ENCODE measurements at places on chromosomes 5 and 9.

DNA sequence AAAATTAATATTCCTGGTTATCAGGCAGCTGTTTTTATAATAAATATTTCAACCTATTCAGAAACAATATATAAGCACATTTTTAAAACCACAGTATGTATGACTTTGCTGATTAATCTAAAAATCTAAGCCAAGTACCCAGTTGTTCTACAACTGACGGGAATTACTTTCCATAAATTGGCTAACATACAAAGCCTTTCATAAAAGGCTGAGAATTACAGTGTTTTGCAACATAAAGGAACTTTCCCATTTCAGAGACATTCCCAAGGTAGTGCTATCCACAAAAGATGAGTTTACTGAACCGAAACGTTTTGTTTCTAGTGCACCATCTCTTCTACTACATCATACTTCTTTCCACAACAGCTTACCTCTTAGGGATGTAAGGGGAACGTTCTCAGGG, 7.2 kb downstream of the RNF145 start:
- DNase-seq: no peak

GRCh38 chr9:6715755-6716643, 41.8 kb upstream of the KDM4C start:
- peak; percentile 23 for DNase-seq

DNA sequence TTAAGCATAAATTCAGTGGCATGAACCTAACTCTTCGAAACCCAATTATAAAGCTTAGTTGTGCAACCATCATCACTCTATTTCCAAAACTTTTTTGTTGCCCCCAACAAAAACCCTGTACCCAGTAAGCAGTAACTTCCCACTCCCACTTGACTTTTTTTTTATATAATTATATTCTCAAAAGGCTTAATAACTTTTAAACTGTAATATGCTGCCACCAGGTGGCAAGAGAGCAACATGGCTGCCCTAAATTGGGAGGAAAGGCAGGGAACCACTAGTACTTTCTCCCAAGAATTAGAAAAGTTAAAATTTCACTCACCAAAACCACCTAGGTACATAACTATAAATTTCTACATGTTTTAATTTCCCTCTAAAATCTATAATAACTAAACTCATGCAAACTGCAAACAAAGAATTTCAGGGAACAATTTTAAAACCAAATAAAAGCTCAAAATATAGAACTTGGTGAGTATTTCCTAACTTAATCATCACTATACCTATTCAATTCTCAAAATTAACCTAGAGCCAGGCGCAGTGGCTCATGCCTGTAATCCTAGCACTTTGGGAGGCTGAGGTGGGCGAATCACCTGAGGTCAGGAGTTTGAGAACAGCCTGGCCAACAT, 50.2 kb upstream of the RNF38 start:
- no peak for DNase-seq

- DNase-seq: no peak
Measured at GRCh38 chr5:122076050-122076461, 2.0 kb downstream of the LOX start.

DNA sequence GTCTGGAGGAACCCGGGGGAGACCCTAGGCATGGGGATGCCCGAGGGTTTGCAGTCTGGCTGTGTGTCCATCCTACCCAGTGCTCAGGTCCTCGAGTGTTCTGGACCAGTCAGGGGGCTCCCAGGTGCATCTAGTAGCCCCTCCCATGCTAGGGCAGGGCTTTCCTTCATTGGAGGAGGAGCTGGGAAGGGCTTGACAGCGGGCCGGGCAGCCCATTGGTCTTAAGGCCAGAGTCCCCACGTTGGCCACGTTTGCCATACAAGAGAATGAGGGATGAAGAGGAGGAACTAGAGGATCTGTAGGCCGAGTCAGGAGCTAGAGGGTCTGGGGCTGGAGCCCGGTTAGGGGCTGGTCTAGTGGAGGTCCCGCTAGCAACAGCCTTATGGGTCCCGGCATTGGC, 37.3 kb upstream of the CTSV start:
- no peak for DNase-seq

DNA sequence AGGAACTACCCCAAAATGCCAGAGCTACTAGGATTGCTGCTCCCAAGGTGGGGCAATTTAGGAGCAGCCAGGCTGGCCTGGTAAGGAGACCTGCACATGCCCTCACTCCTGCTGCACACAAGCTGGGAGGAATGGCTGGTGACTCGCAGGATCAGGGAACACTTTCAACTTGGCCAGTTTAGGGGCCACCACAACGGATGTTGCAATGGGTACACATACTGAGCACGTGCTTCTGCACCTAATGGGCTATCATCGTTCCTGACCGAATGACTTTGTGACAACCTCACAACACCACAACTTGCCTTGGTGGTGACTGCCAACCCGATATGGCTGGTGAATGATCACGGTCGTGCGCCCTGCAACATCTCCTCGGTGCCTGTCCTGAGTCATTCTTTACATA, 172.0 kb downstream of the ROR2 start:
- DNase-seq: no peak

GRCh38 chr5:121399879-121400278, 451.8 kb upstream of the FTMT start:
- no peak for DNase-seq

DNA sequence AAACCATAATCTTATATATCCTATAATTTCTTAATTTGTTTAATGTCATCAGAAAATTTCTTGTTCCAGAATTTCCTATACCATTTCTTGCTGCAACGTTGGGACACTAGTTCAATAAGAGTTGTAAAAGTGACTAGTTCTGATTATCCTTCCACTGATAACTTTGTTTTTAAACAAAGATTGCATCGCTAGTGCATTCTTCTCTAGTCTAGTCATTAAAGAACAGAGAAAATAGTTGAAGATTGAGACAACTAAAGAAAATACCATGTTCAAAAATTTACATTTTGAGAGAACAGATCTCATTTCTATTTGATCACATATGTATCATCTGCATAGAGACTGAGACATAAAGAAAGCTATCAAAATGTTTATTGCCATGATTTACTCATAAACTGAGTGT, 1888.2 kb downstream of the EFNA5 start:
- no peak for DNase-seq

DNA sequence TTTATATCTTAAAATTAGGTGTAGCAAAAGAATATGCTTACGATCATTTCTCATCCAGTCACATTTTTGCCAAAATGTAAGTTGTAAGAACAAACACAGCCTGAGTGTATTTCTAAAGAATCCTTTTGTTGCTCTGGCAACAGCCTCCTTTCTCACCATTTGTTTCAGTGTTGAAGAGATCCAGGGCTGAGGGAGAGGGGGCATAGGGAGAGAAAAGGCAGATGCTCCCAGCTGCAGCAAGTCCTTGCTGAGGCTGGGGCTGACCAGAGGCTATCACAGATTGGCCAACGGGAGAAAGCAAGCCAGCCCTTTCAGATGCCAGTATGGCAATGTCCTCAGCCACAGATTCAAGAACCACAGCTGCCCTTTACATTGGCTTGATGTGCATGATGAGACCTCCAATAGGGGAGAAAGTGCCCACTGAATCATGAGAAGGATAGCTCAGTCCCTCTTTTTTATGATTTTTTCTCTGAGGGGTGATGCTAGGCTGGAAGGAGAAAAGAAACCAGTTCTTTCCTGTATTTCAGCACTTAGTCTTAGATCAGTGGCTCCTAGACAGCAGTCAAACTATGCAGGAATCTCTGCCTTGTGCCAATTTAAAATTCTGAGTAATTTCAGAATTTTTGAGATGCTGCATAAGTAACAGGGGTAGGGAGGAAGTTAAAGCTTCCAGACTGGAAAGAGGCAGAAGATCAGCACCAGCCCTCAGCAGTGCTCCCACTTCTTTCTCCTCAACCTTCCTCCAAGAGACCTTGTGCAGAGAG, 142.1 kb downstream of the LHFPL2 start:
- no peak for DNase-seq

- no peak for DNase-seq
Measured at GRCh38 chr5:54845567-54845941, 139.8 kb downstream of the ESM1 start.

GRCh38 chr9:281741-282645, 67.3 kb downstream of the DOCK8 start:
- no peak for DNase-seq

- DNase-seq: no peak
Measured at GRCh38 chr9:96256800-96257199, 45.2 kb downstream of the HSD17B3 start.

DNA sequence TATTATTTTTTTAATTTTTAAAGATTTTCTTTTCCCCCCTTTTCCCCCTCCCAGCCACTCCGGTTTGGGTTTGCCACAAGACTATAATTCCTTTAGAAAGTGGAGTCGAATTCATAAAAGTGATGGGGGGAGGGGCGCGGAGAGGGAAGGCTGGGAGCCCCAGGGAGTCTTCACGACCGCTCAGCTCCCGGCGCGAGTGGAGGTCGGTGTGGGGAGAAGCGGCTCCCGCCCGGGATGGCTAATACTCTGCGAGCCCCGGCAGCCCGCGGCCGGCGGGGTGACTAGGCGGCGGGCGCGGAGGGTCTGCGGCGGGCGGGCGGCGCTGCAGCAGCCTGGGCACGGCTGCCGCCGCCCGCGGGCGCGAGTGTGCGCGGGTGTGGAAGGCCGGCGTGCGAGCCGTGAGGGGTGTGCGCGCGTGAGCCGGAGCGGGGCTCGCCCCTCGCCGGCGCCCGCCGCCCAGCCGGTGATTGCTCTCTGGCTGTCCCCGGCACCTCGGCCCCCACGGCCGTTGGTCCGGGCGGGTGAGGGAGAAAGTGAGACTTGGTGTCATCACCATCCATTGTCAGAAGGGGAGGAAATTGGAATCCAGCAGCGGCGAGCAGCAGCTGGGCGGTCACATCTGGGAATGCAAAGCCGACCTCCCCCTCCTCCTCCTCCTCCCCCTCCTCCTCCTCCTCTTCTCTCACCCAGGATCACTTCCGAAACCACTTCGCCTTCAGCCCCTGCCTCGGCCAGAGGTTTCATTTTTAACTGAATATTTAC, at the start of gene PARP8:
PARP8 (plus strand) TSS at position 377 of the 762 bp plus-strand sequence. CDS start 459 bp downstream, outside the sequence.
- no peak for DNase-seq

- DNase-seq: no peak
Measured at GRCh38 chr5:72508241-72509170, 1.3 kb upstream of the ZNF366 start.

- no peak for DNase-seq
Measured at GRCh38 chr5:109695005-109695926, 5.5 kb downstream of the MAN2A1 start.

DNA sequence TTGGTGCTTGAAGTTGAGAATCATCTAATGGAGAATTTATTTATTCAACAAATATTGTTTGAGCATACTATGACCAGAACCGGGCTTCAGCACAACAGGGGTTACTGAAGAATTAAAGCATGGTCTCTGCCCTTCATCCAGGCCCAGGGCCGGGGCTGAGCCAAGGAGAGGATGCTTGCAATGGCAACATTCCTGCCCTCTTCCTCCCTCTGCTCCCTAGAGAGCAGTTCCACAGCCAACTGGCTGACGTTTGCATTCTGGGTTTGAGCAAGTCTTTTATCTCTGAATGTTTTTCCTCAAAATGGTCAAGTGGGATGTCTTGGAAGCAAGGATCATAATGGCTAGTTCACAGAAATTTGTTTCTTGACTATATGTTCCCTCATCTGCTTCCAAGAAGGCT, 80.7 kb downstream of the GLDC start:
- DNase-seq: no peak

GRCh38 chr5:13993926-13994325, 49.4 kb upstream of the DNAH5 start:
- no peak for DNase-seq

- no peak for DNase-seq
Measured at GRCh38 chr5:3843706-3844105, 248.1 kb downstream of the IRX1 start.

DNA sequence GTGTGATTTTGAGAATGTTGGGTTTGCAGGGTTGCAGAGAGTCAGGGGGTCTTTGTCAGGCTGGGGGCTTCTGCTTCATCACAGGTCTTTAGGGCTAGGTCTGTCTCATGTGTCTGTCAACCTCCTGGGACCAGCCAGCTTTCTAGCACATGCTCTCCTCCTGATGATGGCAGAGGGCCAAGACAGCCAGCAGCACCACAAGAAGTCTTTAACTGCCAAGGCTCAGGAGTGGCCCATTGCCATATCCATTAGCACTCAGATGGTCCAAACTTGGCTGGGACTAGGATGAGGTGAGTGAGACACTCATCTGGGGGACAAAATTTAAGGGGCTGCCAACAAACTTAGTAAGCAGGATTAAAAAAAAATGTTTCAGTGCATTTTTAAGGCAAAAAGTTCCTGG, 384.2 kb upstream of the CDH10 start:
- DNase-seq: no peak

DNA sequence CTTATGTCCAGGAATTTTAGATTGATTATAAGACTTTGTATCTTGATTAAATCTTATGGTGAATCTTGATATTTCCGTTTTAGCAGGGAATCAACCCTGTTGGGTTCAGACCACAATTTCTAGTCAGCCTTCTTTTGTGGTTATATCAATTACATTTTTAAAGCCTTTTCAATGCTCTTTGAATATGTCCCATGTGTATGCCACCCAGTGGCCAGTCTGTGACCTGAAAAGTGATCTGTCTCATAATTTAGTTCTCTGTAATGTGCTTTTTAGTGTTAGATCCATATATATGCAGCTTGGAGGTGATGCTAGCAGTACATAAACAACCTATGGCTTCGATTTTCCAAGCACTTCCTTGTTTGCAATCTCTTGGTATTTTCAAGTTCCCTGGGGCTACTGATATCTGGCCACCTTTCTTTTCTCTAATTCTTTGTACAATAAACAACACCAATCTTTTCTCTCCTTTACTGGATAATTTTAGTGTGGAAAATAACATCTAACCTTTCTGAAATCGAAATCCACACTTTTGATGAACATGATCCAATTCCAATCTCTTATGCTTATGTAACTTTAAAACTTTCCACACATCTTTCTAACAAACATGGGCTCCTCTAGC, 28.8 kb downstream of the PDE8B start:
- no peak for DNase-seq

GRCh38 chr5:139636207-139636792, 11.8 kb upstream of the CXXC5 start:
- DNase-seq: peak; percentile 23

- DNase-seq: no peak
Measured at GRCh38 chr5:155481182-155481581, 467.6 kb downstream of the KIF4B start.

- no peak for DNase-seq
Measured at GRCh38 chr9:28407351-28407750, 834.1 kb upstream of the C9orf72 start.

GRCh38 chr5:137352095-137352494, 147.0 kb downstream of the SPOCK1 start:
- DNase-seq: no peak

GRCh38 chr9:101931756-101932155, 193.3 kb upstream of the GRIN3A start:
- DNase-seq: no peak

All from stimulated activated CD8-positive, alpha-beta memory T cell treated with anti-CD3 and anti-CD28 coated beads, Interleukin-4, amount 100 ng/mL, for 4 hours (primary cell).